Left lobe of liver (tissue), 2 donors: ENCODE measurements at places on chromosomes 13 and 19. TPM values are rescaled to one million over a fixed set of nuclear protein-coding genes. Genes with fewer than 3 reads are reported as not detected.
A peak's percentile ranks its signal among the peaks of the same experiment; 100 is the strongest.

The KLF16 gene
- total RNA-seq, result 11.9 TPM

DNA sequence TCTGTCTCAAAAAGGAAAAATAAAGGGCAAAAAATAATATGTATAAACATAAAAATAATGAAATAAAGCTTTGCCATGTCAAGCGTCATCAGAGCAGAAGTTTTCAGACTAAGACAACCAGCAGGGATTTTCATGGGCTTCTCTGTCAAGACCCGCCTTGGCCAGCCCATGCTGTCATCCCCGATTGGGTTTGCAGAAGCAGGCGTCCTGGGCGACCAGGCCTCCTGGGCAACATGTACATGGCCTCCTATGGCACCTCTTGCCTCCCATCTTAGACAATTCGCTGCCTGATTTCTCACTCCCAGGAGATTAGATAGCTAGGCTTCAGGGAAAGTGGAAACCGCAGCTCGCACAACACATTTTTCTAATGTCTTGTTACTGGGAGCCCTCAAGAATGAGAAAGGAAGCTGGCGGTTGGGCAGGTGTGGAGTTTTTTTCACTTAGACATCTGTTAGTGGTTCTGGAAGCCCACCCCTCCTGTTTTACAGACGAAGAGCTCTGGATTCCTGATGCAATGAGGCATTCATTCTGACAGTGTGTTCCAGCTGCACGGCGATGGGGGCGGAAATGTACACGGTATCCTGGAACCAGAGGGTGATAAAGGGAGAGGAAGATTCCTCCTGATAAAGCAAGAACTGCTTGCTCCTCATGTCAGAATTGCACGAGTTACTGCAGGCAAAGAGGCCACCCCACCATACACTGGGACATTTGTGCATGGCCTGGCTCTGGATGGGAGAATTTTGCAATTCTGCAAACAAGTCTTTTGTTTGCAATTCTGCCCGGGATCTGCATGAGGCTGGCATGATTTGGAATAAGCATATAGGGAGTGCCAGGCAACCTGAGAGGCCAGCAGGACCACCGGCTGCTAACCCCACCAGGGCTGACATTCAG, 47.4 kb upstream of the KATNAL1 start:
- peak; percentile 70 for DNase-seq

DNA sequence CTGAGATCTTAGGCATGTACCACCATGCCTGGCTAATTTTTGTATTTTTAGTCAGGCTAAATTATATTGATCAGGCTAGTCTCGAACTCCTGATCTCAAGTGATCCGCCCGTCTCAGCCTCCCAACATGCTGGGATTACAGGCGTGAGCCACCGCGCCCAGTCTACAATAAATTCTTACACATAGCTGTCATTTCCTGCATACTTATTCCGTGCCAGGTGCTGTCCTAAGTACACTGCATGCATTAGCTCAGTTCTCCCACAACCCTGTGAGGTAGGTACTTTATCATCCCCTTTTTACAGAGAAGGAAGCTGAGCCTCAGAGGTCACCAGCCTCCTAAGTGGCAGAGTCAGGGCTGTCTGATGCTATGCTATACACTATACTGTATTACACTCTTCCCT, 7.2 kb upstream of the RHPN2 start:
- DNase-seq, result no peak

- DNase-seq, result no peak
Observed at GRCh38 chr13:84377106-84377505, 494.8 kb upstream of the SLITRK1 start.

DNA sequence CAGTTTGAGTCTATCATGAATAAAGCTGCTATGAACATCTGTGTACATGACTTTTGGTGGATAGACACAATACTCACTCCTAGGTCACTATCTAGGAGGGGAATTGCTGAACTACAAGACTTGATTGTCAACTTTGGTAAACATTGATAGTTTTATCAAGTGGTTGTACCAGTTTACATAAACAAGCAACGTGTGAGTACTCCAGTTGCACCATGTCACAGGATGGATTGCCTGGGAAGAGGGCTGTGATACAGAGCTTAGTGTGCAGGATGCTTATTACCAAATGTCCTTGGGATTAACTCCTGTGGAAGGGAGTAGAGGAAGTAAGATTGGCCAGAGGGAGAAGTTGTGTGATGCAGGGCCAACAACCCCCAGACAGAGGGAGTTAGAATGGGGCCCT, 37.7 kb downstream of the RAP2A start:
- no peak for DNase-seq

- no peak for DNase-seq
Observed at GRCh38 chr13:75319254-75319653, 162.7 kb downstream of the TBC1D4 start.

The RUBCNL gene
- 0.68 TPM for total RNA-seq

DNA sequence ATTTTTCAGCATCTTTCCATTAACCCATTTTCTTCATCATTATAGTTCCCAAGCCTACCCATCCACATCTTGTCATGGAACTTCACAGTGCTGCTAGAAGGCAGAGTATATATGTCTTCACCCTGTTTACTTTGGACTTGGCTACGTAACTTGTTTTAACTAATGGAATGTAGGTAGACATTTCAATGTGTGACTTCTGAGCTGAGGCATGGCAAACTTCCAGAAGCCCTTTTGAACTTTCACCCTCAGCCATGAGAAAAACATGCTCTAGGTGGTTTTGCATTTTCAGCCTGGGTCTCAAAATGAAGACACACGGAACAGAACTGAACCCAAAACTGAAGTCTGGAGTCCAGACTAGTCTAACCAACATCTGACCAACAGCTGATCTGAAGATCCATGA, 3.2 kb downstream of the TEX30 start:
- peak; percentile 71 for DNase-seq

DNA sequence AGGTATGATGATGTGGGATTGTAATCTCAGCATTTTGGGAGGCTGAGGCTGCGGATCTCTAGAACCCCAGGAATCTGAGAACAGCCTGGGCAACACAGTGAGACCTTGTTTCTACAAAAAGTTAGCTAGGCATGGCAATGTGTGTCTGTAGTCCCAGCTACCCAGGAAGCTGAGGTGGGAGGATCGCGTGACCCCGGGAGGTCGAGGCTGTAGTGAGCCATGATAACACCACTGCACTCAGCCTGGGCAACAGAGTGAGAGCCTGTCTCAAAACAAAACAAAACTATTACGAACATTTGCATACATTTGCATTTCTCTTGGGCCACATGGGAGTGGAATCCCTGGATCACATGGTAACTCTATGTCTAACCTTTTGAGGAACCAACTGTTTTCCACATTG, 1.6 kb downstream of the C19orf44 start:
- no peak for DNase-seq

- DNase-seq, result no peak
Observed at GRCh38 chr13:97133955-97134354, 88.2 kb upstream of the MBNL2 start.

The MISP3 gene
- 15.2 TPM for total RNA-seq

The TNFSF11 gene
- 0.38 TPM for total RNA-seq

The ZNF90 gene
- total RNA-seq, result 0.43 TPM

- no peak for DNase-seq
Observed at GRCh38 chr13:97696921-97697320, 256.6 kb upstream of the IPO5 start.

DNA sequence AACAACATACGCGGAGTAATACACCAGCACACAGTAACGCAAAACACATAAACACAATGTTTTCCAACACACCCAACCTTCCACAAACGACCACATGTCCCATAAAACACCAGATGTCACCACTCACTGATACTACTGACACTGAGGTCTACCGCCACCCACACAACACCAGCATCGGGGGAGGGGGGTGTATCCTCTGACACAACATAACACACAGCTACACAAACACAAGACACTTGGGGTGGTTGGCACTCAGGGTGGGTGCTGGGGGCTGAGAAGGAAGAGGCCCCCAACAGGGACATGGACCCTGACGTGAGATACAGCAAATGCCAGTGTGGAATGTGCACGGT, 1.5 kb upstream of the KCNN4 start:
- no peak for DNase-seq

The DENND1C gene
- 1.1 TPM for total RNA-seq

DNA sequence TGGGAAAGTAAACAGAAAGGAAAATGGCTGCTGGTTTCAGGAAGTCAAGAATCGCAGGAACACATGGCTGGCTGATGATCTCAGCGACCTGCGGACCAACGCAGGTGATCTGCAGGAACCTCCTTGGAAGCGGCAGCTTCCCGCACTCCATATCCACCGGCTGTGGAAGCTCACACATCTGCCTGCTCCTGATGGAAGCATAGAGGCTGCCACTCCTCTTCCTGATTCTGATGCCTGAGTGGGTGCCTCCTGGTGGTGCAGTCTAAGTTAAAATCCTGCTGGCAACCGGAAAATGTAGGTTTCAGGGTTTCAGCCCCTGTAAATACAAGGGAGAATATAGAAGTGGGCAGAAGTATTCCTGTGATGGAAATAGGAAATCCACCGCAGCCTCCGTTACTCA, 75.5 kb downstream of the TNFSF13B start:
- DNase-seq, result no peak

DNA sequence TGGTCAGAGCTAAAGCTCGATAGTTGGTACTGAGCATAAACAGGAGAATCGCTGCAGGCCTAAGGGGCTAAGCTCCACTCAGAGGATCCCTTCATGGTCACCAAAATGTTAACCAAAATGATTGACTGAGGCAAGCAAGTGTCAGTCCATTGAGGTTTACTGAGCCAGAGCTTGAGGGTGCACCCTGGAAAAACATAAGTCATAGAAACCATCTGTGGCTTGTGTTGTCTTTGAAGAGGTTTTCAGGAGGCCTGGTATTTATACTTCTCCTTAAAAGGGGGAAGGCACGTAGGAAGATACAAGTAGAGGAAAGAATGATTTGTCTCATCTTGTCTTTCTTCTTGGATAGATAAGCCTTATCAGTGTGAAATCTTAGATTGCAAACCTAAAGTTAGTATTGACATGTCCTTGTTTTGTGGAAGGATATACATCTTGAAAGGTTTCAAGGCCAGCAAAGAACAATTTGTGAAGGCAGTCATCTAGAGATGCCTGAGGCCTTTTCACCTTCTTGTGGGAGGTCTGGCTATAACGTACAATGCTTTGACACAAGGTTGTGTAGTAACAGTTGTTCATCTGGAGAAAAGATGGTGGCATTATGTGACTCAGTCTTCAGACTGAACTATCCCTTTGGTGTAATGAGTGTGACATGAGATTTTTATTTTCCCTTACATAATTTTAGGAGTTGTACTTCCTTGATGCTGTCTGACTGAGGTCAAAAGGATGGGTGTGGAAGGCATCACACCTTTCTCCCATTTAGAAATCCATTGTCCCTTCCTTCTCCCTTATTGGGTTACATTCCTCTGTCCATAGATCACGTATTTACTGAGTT, 14.7 kb upstream of the CEACAM6 start:
- DNase-seq, result no peak

DNA sequence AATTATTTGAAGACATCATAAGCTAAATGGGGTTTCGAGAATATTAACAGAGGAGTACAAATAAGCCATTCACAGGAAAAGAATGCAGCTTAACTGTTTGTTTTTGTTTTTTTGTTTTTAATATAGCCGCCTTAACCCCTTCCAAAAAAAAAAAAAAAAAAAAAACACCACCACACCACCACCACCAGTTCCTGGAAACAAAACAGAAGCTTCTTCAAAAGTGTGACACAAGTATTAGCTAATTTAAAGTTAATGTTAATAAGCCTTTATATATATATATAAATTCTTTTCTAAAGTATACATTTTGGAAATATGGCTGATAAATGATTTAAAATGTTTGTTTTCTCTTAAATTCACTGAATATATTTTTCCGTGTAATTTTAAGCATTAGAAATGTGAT, 1.4 kb downstream of the RAP2A start:
- no peak for DNase-seq

The CD37 gene
- 2.2 TPM for total RNA-seq

- DNase-seq, result no peak
Observed at GRCh38 chr19:36112678-36113077, 1.7 kb downstream of the OVOL3 start.

The ZNF563 gene
- total RNA-seq, result 4.6 TPM

The ZNF723 gene
- not detected for total RNA-seq
